Head of caudate nucleus (tissue), 42 donors: ENCODE measurements at places on chromosomes 2 and 18.

- no peak for DNase-seq
These were observed 106.0 kb downstream of the MC4R start for GRCh38 chr18:60266558-60266957.

GRCh38 chr18:23258566-23259469 is 123.5 kb downstream of the CABLES1 start:
- no peak for DNase-seq

DNA sequence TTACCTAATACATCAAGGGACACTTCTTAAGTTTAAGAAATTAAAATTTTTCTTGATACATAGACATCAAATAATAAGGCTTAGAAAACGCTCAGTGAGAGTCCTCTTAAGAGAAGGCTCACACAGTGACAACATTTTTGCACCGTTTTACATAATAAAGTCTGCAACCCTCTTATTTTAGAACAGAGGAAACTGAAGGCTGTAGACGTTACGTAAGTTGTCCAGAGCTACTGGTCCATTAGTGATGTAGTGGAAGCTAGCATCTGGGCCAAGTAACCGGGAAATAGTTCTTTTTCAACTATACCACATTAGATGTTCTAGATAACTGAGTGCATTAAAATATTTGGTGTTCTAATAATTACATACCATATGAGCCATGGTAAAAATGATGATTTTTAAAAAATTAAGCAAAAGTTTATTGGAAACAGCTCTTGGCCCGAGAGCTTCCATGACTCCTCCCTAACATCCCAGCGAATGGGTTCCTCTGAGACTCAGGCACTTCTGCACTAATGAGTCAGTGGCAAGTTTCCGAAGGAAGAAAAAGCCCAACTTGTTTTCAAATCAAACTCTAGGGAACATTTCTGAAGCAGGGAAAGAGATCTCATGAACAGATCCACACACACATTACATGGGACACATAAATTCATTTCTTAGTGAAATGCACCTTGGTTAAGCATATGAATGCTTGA is 232.6 kb upstream of the PXDN start:
- DNase-seq = no peak

DNA sequence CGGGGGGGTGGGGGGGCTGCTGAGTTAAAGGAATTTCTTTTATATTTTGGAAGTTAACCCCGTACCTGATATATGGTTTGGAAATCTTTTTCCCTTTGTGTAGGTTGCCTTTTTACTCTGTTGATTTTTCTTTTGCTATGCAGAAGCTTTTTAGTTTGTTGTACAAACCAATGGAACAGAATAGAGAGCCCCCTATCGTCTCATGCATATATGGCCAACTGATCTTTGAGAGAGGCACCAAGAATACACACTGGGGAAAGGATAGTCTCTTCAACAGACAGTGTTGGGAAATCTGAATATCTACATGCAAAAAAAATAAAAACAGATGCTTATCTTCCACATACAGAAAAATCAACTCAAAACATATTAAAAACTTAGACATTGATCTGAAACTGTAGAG is 647.8 kb upstream of the KLHL29 start:
- no peak for DNase-seq

DNA sequence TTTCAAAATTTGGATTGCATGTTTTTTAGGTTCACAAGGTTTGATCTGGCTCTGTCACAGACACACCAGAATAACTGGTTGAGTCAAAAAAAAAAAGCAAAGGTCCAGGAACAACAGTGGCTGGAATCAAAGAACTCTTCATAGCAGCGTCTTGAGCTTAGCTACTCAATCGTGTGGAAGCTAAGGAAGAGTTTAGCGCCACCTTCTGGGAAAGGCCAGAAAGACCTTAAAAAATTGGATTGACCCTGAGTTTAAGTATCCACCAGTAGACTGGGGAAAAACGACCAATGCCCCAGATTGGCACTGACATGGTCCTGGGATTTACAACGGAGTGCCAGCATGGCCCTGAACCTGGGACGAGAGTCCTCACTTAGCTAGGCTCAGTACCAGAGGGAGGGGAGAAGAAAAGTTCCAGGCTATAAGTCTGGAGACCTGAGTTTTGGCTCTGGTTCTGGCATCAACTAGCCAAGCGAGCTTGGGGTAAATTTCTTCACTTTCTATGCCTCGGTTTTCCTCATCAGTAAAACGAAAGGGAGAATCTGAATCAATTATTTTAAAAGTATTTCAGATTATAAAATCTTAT is 71.1 kb upstream of the TFCP2L1 start:
- DNase-seq = peak; percentile 30

- no peak for DNase-seq
These were observed 128.1 kb downstream of the BIRC6 start for GRCh38 chr2:32484937-32485336.

GRCh38 chr18:75218065-75218923 is 7.7 kb downstream of the TSHZ1 start:
- no peak for DNase-seq

- peak; percentile 27 for DNase-seq
These were observed 27.7 kb downstream of the ADRA2B start for GRCh38 chr2:96088340-96089335.

DNA sequence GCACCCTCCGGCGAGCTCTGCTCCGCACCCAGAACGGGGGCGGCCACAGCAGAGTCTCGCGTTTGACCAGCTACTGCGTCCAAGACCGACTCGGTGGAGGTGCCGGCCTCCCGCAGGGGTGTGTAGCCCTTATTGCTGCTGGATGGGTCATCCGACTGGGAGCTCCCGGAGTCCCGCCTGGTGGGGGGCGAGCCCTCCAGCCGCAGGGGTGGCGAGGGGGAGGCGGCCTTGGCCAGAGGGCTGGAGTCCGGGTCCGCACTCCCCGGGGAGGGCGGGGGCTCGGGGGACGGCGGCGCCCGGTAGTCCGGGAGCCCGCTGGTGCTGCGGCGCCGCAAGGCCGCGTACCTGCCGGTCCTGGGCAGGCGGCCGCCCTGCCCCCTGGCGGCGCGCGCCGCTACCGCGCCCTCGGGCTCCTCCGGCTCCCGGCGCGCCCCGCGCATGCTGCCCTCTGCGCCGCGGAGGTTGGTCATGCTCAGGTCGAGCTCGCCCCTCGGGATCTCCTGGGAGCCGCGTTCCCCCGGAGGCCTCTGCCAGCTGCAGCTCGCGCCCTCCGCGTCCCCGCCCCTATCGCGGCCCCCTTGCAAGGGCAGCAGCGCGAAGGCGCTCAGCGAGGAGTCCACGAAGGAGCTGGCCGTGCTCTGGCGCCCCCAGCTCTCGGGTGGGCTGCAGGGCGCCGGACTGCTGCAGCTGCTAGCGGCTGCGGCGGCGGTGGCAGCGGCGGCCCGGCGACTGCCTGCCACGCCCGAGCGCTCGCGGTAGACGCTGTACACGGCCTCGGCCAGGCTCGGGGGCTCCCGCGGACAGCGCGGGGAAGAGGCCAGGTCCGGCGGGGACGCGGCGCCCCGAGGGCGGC is 4.8 kb downstream of the TMEM200C start:
- DNase-seq = no peak

DNA sequence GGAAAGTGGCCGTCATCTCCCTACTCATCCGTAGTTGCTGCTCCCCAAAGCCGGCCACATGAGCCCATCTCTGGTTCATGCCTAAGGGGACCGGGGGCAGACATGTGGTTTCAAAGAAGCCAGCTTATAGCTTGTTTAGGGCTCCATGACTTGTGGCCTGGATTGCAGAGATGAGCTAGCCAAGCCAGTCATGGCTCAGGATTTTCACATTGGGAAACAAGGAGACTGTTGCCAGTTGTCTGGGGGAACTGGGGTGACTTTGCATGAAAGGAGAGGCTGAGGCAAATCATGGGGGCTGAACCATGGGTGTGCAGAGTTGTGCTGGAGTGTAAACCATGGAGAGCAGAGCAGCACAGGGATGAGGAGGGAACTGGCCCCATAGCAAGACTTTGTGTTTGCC is 183.0 kb upstream of the APCDD1 start:
- no peak for DNase-seq

DNA sequence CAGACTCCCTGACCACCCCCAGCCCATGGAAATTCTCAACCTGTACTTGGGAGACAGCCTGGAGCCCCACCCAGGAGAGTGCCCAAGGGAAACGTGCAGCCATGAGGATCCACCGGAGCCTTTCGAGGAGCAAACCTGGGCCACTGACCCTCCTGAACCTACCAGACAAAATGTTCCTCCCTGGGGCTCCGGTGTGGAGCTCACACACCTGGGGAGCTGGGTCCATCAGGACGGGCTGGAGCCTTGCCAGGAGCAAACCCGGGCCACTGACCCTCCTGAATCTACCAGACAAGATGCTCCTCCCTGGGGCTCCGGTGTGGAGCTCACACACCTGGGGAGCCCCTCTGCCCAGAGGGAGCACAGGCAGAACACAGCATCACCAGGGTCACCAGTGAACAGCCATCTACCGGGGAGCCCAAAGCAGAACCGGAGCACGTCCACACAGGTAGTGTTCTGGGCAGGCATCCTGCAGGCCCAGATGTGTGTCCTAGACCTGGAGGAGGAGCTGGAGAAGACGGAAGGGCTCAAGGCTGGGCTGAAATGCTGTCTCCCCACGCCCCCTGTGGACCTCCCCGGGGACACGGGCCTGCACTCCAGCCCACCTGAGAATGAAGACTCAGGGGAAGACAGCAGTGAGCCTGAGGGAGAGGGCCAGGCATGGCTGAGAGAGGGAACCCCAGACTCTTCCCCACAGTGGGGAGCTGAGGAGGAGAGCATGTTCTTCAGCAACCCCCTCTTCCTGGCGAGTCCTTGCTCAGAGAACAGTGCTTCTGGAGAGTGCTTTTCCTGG is 8.9 kb downstream of the PSD4 start:
- DNase-seq = no peak

DNA sequence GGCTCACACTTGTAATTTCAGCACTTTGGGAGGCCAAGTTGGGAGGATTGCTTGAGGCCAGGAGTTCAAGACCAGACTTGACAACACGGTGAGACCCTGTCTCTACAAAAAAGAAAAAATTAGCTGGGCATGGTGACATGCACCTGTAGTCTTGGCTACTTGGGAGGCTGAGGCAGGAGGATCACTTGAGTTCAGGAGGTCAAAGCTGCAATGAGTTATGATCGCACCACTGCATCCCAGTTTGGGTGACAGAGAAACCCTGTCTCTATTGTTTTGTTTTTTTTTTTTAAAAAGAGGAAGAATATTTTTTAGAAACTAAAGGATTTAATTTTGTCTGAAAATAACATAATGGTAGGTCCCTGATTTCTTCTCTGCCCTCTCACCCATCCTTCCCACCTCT is 79.4 kb upstream of the TMEM200C start:
- DNase-seq = no peak

GRCh38 chr2:69173706-69174105 is 160.7 kb downstream of the ANTXR1 start:
- DNase-seq = no peak

GRCh38 chr18:70041459-70042050 is 93.9 kb upstream of the CD226 start:
- no peak for DNase-seq

DNA sequence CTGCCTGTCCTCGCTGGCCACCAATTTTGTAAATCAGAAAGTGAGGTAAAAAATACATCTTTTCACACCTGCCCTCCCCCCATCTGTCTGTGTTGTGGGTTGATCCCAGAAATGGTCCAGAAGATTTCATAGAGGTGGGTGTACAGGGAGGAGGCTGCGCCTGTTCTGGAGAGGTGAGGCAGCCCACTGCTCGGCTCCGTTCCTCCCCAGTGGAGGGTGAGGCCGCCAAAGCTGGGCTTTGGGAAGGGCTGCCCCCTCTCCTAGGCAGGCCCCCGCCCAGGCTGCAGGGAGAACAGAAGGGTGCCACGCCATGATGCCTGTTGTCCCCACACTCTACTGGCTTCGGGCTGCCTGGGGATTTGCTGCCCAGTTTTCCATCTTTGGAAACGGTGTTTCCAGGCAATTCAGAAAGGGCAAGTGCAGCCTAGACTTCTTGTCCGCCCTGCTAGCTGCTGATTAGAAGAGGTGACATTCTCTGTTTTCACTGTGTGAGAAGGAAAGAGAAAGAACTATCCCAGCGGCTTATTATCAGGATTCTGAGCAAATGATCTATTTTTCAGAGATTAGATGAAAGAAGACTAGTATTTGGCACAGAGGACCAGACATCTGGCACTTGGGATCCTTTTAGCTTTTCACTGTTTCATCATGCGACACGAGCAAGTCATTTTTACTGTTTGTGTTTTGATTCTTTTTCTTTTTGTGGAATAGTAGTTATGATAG is 18.7 kb downstream of the SMARCAL1 start:
- DNase-seq = peak; percentile 7

DNA sequence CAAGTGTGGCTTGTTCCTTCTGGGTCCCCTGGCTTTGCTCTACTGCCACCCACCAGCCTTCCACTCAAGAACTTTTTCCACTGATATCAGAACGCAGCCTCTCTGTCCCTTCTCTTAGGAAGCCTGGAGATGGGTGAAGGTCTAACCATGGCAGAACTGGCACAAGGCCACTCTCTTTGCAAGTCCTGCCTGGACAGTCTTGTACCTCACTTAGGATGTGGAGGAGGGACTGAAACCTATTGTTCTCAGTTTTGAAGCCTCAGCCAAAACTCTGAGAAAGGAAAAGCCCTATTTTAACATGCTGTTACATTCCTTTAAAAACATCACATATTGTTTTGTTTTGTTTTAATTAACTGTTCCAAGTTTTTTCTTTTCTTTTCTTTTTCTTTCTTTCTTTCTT is 58.9 kb upstream of the NCOA1 start:
- no peak for DNase-seq

DNA sequence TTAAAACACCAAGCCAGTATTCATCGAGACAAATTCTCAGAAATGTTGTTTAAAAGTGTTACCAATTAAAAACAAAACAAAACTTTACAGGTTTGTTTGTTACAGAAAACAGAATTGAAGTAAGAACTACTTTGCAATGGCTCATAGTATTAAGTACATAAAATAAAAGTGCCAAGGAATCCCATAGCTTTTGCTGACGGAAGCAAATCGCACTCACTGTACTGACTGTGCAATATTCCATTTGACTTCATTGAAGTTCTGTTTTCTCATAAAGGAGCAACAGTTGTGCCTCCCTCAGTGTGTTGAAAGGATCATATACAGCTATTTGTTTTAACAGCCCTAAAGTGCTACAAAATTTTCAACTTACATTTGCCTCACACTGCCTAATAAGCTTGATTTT is 507.8 kb downstream of the SPAG16 start:
- DNase-seq = no peak

DNA sequence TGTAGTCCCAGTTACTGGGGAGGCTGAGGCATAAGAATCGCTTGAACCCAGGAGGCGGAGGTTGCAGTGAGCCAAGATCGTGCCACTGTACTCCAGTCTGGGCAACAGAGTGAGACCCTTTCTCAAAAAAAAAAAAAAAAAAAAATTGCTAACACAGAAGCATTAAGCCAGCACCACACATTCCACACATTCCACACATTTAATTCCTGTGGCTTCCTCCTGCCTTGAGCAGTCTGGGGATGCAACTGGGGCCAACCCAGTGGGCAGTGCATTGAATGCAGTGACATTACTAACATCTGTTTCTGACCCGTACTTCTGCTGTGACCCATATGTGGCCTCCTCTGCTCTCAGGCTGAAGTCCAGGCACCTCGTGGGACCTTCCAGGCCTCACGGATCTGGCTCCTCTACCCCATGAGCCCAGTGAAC is 107.0 kb downstream of the BCL2L11 start:
- DNase-seq = no peak

DNA sequence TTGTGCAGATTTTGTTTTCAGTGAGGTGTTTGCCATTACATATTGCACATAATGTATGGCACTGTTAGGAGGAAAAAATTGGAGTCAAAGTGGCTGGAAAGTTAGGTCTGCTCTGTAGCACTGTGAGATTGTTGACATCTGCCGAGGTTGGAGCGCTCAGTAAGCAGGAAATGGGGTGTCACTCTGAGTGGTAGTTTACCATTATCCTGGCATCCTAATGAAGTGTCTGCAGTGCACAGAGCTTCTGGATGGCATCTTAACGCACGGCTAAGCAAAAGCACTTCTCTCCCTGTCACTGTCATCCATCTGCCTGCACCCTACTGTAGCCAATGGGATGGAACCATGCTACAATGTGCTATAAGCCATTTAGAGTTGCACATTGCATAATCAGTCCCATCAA is 561.9 kb downstream of the ARHGAP15 start:
- no peak for DNase-seq
